ENCODE measurements at places on chromosomes 6 and 20.

GRCh38 chr20:63441136-63442099, 31.0 kb downstream of the KCNQ2 start:
- no peak for DNase-seq

DNA sequence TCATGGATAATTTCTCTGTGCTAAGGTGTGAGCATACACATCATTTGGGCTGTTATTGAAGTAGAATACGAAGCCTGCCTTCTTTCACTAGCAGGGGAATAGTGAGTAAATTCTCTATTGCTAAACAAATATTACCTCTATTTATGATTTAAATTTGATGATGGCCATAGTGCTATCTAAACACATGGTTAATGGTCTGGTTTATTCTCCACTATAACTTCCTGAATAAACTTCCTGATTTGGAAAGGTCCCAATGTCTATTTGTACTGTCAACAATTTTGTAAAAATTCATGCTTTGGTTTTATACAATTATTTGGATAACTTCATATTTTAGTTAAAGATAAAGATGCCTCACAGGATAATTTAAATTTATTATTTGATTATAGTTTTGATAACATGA, 400.8 kb downstream of the ARHGAP18 start:
- no peak for DNase-seq

DNA sequence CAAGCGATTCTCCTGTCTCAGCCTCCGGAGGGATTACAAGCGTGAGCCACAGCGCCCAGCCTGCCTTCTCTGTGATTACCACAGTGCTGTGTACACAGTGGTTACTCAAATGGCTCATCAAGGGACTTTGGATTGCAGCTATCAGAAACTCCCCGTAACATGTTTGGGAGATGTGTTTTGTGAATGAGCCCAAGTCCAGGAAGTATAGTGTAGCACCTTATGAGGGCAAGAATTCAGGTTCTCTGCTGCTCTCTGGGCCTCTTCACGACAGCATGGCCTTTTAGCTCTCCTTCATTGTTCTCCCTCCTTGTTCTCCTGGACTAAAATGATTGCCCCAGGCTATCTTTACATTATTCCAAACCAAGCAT, 34.1 kb upstream of the RPL7L1 start:
- DNase-seq = no peak

- no peak for DNase-seq
These were observed 143.8 kb downstream of the MBOAT1 start for GRCh38 chr6:20068421-20068988.

- no peak for DNase-seq
These were observed 209.1 kb upstream of the BMP2 start for GRCh38 chr20:6558341-6558740.

GRCh38 chr6:56954403-56955170, at the start of gene BEND6:
TSS of gene BEND6 (plus strand) at chr6:56955107. CDS start at chr6:56981811, 26,704 bp downstream.
- DNase-seq = no peak

Data from cerebellar nuclear complex (tissue), 1 donor.